ENCODE measurements at places on chromosomes 12 and 14.

DNA sequence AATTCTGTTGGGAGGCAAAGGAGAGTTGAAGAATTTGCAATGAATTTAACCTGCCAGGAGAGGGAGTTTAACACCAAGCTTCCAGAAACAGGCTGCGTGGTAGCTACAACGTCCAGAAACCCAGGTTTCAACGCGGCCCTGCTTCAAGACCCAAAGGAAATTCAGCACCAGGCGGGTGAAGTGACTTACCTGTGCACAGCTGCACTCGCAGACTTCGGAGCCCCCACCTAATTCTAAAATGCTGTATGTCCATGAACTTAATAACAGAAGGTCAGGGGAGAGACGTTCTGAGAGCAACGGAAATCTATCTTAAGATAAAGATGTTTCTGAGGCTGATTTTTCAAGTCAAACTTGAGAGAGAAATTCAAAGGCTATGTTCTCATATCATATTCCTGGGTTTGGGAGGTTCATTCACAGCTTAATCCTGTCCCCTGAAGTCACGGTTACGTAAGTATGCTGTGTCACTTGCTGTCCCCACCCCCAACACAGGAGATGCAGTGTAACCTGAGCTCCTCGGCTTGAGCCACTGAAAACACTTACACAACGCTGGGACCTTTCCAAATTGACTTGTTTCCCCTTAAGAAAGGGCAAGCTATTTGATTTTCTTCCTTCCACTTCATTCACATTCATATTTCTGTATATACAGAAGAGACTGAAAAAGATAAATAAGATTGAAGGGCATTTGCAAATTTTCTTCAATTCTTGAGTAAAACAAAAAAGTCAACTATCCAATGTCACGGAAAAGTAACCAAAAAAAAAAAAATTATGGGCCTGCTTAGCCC lies 22.7 kb downstream of the CLIP1 start:
- DNase-seq = peak; percentile 55

- no peak for DNase-seq
Observed at GRCh38 chr12:78290606-78291345, 460.1 kb downstream of the NAV3 start.

DNA sequence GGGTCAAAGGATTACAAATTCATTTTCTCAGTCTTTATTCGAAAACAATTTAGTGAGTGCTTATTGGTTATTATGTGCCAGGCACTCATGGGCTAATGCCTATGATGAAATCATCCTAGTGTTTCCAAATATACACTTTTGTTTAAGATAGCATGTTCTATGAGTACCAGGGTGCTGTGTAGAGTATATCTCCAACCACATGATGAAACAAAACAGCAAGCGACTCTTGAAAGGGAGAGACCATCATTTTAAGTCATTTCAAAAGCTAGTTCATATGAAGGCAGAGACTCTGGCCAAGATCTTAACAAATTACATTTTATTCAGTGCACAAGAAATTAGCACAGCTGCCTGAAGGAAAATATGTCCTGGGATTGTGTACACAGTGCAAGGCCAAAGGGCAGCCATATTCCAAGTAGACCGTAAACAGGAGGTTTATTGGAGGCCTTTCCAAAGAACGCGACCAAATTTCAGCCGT lies 204.2 kb downstream of the EFCAB11 start:
- DNase-seq = no peak

GRCh38 chr14:74852922-74853530 lies 22.9 kb downstream of the PROX2 start:
- DNase-seq = no peak

All from NCI-H1092 treated with DMSO at 0.1 percent for 48 hours (cell line).